Activated CD8-positive, alpha-beta memory T cell treated with anti-CD3 and anti-CD28 coated beads for 1 hour (primary cell): ENCODE measurements at places on chromosomes 2 and 18.

DNA sequence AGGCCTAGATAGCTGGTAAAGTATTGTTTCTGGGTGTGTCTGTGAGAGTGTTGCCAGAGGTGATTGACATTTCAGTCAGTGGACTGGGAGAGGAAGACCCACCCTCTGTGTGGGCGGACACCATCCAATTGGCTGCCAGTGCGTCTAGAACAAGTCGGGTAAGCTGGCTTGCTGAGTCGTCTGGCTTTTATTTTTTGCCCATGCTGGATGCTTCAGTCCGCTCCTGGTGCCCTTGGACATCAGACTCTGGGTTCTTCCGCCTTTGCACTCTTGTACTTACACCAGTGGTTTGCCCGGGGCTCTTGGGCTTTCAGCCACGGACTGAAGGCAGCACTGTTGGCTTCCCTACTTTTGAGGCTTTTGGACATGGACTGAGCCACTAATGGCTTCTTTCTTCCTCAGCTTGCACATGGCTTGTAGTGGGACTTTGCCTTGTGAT is 24.3 kb downstream of the DIS3L2 start:
- DNase-seq, result no peak

DNA sequence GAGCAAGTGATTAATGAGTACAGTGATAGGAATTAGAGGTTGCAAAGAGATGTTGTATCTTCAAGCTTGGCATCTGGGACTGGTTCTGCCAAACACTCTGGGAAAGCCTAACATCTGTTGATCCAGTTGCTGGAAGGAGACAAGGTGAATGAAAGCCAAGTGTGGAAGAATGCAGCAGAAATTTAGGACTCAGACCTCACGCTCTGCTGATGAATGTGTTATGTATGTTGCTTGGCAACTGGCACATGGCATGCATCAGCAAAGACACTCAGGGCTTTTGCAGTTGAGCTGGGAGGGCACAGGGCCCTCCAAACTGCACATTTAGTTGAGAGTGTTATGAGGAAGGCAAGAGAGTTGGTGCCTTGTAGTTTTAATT is 105.5 kb downstream of the COLEC12 start:
- DNase-seq, result no peak

GRCh38 chr2:209463226-209463625 is 39.4 kb downstream of the MAP2 start:
- no peak for DNase-seq

DNA sequence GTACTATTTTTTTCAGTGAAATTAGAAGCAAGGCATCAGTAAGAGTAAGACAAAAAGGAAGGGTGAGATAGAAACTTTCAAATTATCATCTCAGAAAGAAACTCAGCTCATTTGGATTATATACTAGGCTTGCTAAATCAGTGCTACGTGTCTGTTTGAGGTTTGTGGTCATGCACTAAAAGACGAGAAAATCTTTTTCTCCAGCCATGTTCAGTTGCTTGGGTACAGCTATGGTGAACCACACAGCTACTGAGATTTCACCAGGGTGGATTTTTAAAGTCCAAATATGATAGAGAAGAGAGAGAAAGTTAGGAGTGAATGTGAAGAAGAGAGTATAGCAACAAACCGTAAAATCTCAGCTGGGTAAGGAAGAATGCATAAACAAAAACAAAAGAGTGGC is 161.6 kb downstream of the PTH2R start:
- no peak for DNase-seq

GRCh38 chr2:24984912-24985311 is 13.2 kb upstream of the DNAJC27 start:
- no peak for DNase-seq

- no peak for DNase-seq
Observed at GRCh38 chr2:46545015-46545839, 65.9 kb downstream of the TMEM247 start.

GRCh38 chr2:54409752-54410151 is 46.4 kb upstream of the SPTBN1 start:
- no peak for DNase-seq

GRCh38 chr2:100832885-100833284 is 12.9 kb downstream of the NPAS2 start:
- no peak for DNase-seq

GRCh38 chr2:199903111-199903510 is 8.0 kb upstream of the C2orf69 start:
- no peak for DNase-seq

GRCh38 chr2:11582862-11583752 is 49.3 kb downstream of the GREB1 start:
- DNase-seq, result peak; percentile 39

DNA sequence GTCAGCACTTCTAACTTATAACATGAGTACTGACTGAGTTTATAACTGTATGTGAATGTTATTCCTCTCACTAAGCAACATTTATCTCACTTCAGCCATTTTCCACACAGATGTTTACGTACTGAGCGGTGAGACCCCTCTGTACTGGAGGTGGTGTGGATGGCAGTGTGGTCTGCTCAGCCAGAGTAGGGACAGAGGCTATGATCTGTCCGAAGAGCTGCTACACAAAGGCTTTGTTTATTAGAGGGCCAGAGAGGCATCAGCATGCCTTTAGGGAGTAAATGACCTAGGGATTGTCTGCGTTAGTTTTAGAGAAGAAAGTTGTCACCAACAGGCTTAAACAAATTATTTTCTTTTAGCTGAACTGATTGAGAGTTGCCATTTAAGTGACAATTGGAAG is 23.2 kb upstream of the TACR1 start:
- no peak for DNase-seq

DNA sequence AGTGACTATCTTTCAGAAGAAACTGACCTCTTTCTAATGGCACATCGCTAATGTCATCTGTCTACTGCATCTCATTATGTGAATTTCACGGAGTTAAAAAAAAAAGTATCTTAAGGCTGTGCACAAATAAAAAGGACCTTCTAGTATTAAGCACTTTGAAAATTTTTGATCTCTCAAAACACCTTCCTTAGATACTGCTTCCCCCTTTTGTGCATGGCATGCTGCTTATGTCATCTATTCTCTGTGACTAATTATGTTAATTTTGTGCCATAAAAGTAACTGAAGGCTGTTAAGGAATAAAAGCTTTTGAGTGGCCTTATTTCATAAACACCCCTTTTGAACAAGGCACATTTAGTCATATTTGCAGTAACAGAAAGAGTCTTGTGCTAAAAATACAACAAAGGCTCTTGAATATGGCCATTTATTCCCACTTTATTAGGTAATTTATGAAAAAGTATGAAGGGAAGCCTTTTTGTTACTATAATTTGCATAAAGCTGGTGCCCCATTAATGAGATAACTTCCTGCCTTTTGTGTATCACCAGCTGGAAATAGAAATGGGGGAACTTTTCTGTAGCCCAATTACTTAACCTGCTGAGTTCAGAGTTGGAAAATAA is 1412.0 kb upstream of the ZEB2 start:
- no peak for DNase-seq

GRCh38 chr2:195619590-195619989 is 37.4 kb upstream of the SLC39A10 start:
- DNase-seq, result no peak

DNA sequence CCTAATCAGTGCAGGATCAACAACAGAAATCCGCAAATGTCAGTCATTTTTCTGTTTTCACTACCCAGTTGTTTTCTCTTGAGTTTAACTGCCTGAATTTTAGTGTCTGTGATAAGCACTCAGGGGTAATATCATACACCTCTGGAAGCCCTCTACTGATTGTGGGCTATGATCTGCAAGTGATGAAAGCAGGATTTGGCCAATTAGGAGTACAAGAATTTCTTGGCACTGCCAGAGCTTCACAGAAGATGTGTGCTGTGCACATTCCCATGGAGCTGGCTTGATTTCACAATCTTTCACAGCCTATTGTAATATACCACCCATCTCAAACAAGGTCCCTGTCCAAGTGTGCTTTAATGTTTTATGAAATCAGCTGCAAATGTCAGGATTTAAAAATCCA is 27.3 kb upstream of the TDRD15 start:
- DNase-seq, result no peak

DNA sequence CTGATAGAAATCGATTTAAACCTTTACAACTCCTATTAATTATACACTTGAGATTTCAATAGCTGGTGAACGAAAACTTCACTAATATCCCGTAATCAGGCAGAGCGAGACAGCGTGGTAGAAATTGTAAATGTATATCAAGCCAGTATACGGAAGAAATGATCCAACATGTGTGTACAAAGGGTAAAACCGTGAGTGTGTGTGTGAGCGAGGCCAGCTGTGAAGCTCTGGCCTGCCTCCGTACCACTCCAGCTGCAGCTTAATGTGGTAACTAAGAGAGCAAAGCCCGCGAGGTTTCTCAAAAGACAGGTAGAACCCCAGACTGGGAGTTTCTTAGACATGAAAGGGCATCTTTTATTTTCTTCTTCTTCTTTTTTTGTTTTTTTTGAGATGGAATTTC is 52.3 kb upstream of the ZNF516 start:
- no peak for DNase-seq

- DNase-seq, result no peak
Observed at GRCh38 chr2:64114063-64114911, 29.9 kb downstream of the PELI1 start.

GRCh38 chr2:109057686-109058085 is 68.7 kb upstream of the EDAR start:
- DNase-seq, result peak; percentile 20

GRCh38 chr18:80112624-80113248 is 3.7 kb downstream of the ADNP2 start:
- DNase-seq, result no peak

- no peak for DNase-seq
Observed at GRCh38 chr2:98377544-98377943, 31.3 kb downstream of the CNGA3 start.

DNA sequence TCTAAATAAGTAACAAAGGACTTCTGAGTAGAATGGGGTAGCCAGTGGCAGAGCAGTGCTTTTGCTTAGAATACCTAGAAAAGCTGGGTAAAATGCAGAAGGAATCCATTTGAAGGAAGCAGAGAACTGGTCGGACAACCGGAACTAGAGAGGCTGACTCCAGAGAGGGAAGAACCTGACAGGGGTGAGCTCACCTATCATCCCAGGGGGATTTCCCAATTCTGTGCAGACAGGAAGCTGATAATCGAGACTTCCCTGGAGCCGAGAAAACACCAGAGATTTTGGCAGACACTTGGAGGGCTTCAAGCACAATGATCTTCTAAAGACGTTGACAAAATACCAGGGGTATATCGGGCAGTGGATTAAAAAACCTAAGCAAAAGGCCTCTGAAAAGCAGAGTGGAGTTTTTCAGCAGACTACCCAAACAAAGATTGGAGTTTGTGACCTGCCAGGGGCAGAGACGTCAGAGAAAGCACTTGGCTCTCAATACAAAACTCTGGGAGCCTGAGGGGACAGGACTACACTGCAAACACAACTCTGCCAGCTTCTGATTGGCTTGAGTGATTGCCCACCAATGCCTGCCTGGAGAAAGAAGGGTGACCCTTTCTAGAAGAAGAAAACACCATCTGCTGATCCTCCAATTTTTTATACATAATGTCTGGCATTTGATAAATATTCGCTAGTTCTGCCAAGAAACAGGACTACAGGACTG is 67.5 kb upstream of the TTN start:
- no peak for DNase-seq

DNA sequence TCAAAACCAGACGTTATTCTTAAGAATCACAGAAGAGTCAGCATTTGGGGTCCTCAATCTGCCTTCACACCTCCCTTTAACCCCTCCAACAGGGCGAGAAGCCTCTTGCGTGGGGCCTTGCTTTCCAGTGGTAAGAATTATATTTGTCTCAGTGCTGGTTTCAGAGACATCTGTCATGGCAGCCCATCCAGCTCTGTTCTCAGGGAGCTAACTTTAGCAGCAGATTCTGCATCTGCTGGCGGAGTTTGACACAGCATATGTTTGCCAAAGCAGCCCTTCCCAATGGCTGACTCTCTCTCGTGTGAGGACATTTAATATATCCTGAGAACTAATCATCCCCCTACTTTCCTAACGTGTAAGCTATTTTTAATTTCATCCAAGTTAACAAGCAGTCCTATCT is 91.5 kb upstream of the BCL11A start:
- DNase-seq, result no peak

- DNase-seq, result no peak
Observed at GRCh38 chr18:7618891-7619442, 51.9 kb downstream of the PTPRM start.

- no peak for DNase-seq
Observed at GRCh38 chr2:2879071-2879470, 498.5 kb downstream of the EIPR1 start.

- no peak for DNase-seq
Observed at GRCh38 chr18:47863041-47863440, 67.4 kb downstream of the SMAD2 start.

GRCh38 chr2:141528990-141529389 is 601.8 kb downstream of the LRP1B start:
- DNase-seq, result no peak

GRCh38 chr2:55809875-55810621 is 113.5 kb downstream of the EFEMP1 start:
- no peak for DNase-seq

DNA sequence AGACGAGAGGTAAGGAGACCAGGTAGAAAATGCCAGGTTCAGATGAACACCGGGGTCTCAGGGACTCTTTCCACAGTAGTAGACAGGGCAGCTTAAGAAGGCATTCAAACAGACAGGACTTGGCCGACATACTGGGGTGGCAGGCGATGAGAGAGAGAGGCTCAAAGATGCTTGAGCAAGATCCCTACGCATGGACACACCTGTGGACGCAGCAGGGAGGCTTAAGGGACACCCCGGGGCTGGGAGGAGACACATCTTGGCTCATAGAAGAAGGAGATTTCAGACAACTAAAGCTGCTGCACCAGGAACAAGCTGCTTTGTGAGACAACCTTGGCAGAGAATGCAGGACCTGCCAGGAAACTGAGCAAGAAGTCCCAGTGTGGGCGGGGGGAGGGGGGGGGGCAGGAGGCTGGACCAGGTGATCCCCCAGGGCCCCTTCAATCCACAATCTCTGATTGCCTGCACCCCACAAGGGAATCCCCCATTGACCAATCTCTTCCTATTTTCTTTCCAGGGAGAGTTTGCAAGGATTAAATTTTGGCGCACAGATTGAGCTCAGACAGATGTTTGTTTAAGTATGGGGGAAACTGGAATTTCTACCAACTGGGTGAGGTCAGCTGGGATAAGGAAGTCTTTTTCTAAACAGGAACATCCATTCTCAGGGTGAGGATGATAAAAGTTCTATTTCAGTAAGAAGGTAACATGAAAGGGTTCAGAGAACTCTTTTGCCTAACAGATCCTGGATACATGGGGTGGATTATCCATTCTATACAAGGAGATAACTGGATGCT is 400.7 kb downstream of the NBAS start:
- no peak for DNase-seq
